ENCODE measurements at places on chromosomes 11 and 22.

DNA sequence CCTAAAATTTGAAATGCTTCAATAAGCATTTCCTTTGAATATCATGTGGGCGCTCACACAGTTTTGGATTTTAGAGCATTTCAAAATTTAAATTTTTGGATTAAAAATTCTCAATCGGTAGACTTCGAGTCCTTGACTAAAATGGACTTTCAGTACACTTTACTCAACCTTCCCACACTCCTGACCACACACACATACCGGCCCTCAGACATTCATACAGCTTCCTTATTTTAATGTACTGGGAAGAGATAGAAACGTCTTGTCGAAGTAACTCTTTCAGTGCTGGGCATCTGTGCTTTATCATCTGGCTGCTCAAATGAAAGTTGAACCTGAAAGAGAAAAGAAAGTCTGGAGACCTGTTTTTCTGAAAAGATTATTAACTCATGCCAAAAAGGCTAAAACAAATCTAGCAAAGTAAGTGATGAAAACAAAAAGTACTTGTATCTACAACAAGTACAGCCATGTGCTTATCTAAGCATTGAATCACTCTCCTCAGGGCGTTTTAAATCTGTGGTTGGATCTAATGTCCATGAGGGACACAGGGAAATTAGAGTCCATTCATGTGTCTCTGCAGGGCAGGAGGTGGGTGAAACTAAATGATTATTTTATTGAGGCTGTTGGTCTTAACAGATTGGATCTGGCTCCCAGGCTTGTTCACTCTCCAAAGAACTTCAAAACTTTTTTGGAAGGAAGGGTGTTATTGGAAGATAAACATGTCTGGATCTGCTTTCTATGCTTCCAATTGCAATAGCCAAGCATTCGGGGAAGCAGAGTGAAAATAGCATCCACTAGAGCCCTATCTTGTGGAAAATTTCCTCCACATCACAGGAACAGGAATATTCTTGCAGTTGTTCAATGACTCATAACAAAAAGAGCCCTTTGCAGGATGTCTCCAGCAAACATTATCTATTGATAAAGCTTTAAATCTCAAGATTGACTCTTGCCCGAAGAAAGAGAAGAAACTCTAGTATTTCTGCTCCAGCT lies 47.0 kb downstream of the CARD18 start:
- no peak for DNase-seq

GRCh38 chr11:121368364-121369240 lies 76.0 kb downstream of the SC5D start:
- no peak for DNase-seq

DNA sequence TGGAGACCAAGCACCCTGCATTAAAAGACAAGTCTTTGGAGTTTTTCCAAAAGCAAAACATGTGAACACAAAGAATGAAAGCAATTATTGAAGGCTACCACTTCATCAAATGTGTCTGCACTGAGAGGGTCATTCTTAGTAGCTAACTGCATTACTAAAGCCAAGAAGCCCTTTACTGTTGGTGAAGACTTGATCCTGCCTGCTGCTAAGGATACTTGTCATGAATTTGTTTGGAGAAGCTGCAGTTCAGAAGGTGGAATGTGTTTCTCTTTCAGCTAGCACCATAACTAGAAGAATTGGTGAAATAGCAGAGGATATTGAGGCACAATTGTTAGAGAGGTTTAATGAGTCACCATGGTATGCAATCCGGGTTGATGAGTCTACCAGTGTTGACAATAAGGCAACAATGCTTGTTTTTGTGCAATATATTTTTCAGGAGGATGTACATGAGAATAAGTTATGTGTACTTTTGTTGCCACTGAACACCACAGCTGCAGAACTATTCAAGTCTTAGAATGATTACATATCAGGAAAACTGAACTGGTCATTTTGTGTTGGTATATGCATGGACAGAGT lies 457.3 kb upstream of the ISX start:
- DNase-seq: no peak

DNA sequence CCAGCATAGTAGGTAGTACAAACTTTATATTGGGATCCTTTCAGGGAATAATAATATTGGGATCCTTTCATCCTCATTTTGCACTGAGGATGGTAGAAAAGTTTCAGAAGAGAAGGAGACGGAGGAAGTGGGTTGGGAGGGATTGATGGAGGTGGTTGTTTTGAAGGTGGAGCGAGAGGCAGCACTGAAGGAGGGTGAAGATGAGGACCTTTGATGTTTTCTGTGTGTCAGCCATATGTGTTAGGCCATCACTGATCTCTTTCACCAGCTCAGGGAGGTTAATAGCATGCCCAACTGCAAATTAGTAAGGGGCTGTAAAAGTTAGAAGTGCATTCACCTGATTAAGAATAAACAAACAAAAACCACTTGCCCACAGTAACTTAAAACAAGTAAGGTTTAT lies 275.5 kb upstream of the B3GAT1 start:
- no peak for DNase-seq

DNA sequence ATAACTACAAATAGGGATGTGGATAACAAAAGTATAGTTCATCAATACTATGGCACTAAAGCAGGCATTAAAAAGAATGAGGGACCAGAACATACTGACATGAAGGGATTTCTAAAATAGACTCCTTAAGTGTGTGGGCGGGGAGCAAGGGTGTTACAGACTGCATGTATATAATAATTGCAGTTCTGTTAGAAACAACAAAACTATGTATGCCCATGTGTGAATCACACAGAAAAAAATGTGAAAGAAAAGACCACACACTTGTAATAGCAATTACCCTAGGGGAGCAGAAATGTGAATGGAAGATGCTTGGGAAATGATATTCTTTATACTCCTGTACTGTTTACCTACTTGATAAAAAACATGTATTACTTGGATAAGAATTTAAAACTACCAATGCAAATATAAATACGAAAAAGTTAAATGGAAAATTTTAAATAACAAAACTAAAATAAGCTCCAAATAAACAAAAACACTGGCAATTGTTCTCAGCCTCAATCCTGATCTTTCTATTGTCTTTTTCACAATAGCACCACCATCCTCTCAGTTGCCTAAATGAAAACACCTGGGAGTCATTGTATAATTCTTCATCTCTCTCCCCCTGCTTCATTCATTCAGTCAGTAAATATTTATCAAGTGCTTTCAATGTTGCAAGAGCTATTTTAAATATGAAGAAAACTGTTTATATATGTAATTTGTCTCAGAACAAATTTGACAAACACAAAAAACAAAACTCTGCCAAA lies 129.8 kb downstream of the FCHSD2 start:
- no peak for DNase-seq

GRCh38 chr11:62315431-62315830 lies 16.6 kb upstream of the SCGB1D4 start:
- no peak for DNase-seq

DNA sequence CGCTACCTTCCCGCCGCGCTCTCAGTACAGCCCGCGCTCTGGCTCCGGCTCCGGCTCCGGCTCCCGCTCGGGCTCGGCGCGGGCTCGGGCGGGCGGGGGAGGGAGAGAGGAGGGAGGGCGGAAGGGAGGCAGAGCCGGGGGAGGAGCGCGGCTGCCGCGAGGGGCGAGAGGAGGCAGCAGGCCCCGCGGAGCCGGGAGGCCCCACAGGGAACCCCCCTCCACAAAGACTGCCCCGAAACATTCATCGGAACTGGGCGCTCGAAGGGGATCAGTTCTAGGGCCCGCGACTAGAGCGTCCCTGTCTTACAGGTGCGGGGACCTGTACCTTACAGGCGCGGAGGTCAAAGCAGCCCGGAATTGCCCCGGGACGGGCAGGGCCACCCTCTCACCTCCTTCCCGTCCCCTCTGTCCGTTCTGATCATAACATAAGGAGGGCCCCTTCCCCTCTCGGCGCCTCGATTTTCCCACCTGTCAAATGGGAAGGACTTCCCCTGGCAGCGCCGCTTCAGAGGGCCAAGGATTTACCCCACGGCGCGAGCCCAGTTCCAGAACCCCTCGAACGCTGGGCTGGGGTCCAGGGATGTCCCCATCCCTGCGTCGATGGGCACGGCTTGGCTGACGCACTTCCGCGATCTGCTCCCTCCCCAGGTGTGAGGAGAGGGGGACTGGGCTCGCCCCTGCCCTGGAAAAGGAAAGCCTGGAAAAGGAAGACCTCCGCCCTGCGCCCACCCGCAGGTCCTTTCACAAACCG lies at the start of gene SHISA8:
Gene SHISA8, minus strand, starts transcription at position 40 of the 751 bp plus-strand sequence. CDS start 407 bp downstream, outside the sequence.
- peak; percentile 24 for DNase-seq

GRCh38 chr11:114209904-114210303 lies 86.3 kb upstream of the NNMT start:
- no peak for DNase-seq

GRCh38 chr22:41305646-41306045 lies 4.3 kb downstream of the ZC3H7B start:
- DNase-seq: no peak

GRCh38 chr11:45578316-45578715 lies 87.1 kb downstream of the CHST1 start:
- DNase-seq: no peak

DNA sequence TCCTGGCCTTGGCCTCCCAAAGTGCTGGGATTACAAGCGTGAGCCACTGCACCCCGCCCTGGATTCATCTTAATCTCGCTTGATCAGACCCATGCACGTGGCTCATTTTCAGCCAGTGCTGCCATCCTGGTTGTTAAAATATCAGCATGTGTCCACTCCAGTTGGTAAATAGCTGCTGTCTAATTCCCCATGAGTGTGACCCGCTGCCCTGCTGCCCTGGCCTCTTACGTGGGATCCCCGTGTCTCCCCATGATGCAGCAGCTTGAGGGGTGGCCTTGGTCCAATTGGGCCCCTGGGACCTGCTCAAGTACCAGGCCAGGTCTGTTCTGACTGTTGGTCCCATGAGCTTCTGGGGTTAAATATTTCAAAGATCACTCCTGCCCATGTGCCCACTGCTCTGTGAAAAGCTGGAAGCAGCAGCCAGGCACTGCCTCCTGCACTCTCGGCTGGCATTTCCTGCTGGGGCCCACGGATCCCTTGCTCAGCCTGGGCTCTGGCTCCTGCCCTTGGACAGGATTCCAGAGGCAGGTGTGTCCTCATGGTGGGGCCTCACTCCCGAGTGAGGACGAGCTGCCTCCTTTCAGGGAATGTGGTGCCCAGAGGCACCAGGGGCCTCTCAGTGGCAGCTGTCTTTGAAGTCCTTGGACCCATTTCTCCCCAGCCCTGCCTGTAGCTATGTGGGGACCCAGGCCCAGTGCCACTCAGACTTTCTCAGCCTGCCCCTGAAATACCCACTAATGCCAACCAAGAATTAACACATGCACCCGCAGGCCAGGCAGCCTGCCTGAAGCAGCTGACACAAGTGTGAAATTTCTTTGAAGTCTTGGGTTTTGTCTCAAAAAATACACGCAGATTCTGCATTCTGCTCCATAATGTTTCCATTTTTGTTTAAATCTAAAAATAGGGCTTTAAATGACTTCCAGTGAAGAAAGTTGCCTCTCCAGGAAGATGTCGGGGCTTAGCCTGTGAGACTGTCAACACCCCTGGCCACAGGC lies 38.1 kb upstream of the PRDM11 start:
- DNase-seq: no peak

GRCh38 chr11:119772641-119773415 lies 43.8 kb upstream of the NECTIN1 start:
- DNase-seq: no peak

GRCh38 chr22:19892257-19892879 lies 37.7 kb upstream of the GNB1L start:
- no peak for DNase-seq

DNA sequence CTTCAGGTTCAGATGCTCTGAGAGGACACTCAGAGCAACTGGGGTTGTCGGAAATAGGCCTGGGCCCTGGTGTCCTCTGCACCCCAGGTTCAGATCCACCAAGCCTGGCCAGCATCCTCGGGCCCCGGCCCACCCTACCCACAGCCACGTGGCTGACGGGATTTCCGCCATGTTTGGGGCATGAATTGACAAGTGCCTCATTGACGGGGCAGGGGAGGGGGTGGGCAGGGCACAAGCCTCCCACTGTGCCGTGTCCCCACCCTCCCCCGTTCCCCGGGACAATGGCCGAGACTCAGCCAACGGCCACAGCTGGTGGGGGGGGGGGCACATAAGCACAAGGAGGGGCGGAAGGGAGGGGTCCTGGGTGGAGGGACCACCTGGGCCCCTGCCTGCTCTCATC lies 8.5 kb downstream of the MYRF start:
- no peak for DNase-seq

DNA sequence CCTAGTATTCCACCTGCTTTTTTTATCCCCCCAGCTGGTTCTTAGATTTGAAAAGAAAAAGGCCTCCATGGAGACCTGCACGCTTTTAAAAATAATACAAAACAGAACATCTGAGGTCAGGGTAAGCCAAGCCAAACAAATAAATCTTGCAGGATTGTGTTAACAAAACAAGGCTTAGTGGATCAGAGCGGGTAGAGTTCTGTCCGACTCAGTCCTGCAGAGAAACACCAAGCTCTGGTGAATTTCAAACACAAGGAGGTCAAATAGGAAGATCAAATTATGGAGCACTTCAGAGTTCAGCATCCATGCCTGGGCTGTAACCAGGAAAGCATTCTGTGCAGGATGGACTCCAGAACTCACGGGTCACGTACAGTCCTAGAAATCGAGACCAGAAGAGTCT lies 86.9 kb downstream of the SYN3 start:
- DNase-seq: no peak

DNA sequence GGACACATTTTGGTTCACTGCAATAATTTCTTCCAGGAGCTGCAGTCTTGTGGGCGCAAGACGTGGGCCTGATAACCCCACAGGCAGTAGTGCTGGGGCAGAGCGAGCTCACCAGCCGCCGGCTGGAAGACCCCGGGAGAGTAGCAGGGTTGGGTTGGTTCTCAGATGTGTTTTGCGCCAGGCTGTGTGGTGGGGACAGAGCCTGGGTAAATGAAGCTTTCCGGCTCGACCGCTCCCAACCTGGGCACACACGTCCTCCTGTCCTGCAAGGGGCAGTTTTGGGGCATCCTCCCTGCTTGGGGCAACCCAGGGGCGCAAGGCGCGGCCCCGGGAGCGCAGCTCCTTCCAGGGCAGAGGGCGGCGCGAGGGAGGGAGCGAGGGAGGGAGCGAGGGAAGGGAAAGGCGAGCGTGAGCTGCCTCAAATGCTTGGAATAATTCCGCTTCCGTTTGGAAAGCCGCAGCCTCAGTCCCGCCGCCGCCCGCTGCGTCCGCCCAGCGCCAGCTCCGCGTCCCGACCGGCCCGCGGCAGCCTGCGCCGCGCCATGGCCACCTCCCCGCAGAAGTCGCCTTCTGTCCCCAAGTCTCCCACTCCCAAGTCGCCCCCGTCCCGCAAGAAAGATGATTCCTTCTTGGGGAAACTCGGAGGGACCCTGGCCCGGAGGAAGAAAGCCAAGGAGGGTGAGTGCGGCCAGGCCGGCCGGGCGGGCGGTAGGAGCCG lies at the start of gene PARVA:
Gene PARVA, plus strand, starts transcription at position 466 of the 718 bp plus-strand sequence. Its CDS starts 77 bp downstream, at position 543.
- DNase-seq: no peak

DNA sequence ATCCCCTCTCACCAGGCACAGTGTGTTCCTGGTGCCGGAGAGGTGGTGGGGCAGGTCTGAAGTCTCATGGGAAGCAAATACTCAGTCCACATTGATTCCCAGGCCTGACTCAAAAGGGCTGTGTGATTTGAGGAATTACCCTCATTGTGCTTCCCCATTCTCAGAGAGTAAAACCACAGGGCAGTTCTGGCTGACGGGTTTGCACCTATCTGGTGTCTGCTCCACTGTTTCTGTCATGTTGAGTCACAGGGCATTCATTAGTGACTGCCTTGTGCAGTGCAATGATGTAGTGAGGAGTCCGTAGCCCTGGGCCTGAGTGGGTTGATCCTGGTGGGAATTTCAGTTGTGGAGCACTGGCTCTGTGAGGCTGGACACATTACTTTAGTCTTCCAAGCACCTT lies 85.2 kb upstream of the ARHGAP20 start:
- DNase-seq: no peak
